ENCODE measurements at places on chromosomes 11 and 22. TPM values are rescaled to one million over a fixed set of nuclear protein-coding genes. Genes with fewer than 3 reads are reported as not detected.

DNA sequence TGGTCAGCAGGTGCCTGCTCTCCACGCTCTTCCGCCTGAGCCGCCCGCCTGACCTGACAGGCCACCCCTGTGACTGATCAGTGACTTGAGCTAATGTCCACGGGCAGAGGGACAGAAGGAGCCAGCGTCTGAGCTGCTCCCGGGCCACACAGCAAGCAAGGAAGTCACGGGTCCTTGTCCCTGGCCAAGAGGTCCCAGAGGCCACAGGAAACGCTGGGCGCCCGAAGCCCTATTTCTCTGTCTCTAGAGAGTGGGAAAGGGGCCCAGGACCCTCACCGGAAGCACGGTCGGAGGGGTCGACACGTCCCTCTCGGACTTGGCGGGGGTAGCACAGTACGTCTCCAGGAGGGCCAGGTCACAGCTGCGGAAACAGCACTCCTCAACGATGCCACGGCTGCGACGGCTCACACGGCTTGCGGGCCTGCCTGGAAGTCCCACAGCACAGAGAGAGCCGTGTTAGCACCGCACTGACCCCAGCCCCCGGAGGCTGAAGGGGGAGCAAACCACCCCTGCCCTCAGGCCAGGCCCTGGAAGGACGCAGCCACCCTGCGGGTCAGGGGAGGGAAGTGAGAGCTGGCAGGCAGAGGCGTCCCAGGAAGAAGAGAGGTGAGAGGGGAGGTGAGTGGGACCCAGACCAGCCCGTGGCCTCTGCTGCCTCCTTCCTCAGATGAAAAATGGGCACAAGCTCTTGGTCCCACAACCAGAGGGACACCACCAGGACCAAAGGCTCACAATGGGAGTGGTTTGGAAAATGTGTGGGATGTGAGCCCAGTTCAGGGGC is 5.8 kb downstream of the IGF2 start:
- DNase-seq = no peak

- DNase-seq = no peak
Observed at GRCh38 chr22:31302006-31302405, 9.7 kb upstream of the PIK3IP1 start.

DNA sequence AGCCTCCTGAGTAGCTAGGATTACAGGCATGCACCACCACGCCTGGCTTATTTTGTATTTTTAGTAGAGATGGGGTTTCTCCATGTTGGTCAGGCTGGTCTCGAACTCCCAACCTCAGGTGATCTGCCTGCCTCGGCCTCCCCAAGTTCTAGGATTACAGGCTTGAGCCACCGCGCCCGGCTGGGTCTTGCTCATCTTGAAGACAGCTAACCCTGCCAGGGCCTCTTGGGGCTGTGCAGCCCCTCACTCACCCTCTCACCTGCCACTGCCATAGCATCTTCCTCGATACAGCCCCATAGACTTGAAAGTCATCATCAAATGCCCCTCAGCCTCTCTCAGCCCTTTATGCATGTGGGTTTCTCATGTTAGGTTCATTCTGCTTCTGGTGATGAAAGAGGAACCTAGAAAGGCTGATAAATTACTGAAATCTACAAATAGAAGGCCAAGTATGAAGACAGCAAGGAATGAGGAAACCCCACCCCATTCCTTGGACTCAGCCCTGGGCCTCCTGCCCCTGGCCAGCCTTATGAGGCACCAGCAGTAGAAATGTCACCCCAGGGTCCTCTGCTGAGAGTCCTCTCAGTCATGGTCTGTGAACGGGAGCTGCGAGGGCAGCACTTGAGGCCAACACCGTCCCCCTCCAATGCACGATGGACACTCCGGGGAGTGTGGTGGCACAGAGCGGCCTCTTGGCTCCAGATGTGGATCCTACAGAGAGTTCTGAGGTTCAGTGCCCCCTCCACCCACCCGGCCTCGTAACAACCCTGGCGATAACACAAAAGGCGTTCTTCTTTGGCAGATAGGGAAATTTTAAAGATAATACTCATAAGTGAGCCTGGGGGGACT is 24.8 kb downstream of the SCGB1A1 start:
- no peak for DNase-seq

- no peak for DNase-seq
Observed at GRCh38 chr11:40118780-40119179, 1340.7 kb downstream of the LRRC4C start.

- DNase-seq = no peak
Observed at GRCh38 chr22:37167176-37167980, 17.7 kb upstream of the IL2RB start.

- DNase-seq = no peak
Observed at GRCh38 chr11:64765291-64765850, 5.6 kb upstream of the PYGM start.

- no peak for DNase-seq
Observed at GRCh38 chr11:70526116-70527045, 128.1 kb downstream of the CTTN start.

DNA sequence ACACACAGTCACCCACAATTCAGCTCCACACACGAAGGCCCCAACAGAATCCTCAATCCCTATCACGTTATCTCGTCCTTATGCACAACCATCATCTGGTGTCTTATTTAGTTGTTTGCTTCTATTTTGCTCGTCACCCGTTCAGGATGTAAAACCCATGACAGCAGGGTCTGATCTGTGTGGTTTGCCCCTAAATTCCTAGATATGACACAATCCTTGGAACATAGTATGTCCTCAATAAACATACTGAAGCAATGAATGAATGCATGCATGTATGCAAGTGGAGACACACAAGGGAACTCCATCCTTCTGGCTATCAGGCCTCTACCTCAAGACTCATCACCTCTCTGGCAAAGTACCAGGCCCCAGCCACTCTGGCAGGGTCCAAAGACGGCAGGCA is 20.2 kb downstream of the STARD10 start:
- no peak for DNase-seq

DNA sequence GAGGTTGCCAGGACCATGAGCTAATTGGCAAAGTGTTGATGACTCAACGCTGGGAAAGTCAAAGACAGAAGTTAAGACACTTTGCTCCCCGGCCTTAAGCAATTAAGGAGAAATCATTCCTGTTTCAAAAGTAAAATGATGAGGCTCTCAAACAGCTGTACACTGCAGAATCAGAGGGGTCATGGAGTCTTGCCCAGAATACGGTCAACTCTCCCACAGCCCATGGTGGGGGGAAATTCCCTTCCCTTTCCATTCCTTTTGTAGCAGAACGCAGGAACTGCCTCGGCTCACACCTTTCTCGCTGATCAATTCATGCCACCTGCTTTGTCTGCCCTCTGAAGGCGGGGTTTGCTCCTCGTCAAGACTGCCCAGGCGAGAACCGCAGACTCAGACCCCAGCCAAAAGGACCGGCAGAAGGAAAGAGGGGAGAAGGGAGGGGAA is 52.8 kb downstream of the MN1 start:
- DNase-seq = no peak

DNA sequence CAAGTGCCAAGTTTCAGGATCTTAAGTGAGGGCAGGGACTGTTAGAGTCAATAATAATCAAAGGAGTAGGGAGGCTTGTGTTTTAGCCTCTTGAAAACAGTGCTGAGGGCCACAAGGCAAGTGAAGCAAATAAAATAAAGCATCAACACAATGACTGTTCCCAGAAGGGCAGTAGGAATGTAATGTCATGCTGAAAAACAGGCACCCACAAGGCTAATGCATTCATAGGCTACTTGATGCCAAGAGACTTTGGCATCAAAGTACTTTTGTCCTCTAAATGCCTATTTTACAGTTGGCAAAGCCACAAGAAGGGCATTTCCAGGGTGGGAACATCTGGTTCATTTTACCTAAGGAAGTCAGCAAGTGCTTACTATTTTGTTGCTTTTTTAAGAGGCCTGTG is 22.9 kb downstream of the RAB39A start:
- no peak for DNase-seq

GRCh38 chr22:48004038-48004437 is 1241.6 kb downstream of the TBC1D22A start:
- DNase-seq = no peak

DNA sequence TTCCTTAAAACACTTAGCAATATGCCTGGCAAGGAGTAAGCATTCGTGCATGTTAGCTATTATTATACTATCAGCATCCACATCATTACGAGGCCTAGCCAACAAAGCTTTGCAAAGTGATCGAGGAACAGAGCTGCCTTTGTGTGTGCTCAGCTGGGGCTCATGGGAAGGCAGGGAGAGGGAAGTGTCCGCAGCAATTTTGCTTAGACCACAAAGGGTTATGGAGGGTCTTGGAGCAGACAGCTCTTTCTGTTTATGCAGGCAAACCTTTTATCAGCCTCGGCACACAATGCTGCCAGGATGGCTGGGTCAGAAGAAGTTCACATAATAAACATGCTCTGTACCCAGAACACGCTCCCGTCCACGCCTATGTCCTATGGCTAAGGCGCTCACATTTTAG is 10.9 kb upstream of the DKK3 start:
- no peak for DNase-seq

GRCh38 chr11:117045956-117046355 is 52.3 kb downstream of the SIK3 start:
- DNase-seq = peak; percentile 59

DNA sequence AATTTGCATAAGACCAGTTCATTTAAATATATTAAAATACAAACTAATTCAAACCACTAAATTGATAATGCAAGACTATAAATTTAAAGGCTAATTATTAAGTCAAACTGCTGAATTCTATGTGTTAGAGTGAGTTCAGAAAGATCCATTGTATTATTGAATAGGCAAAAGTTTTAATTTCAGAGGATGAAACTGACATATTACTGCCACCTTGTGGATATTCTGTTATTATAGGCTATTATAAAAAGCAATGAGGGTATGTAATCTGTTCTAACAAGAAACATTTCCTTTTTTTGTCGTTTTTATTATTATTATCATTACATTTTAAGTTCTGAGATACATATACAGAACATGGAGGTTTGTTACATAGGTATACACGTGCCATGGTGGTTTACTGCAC is 20.9 kb upstream of the NAALAD2 start:
- DNase-seq = no peak

- peak; percentile 66 for DNase-seq
Observed at GRCh38 chr22:29216873-29217666, 11.4 kb downstream of the EMID1 start.

FOLR2 gene
- 5.8 TPM for total RNA-seq

MN1 gene
- 1.2 TPM for total RNA-seq

SHISAL1 gene
- 0.10 TPM for total RNA-seq

HTATIP2 gene
- total RNA-seq = 68.0 TPM

SLC6A5 gene
- not detected for total RNA-seq

CNGA4 gene
- total RNA-seq = not detected

PKDREJ gene
- total RNA-seq = 0.05 TPM

OR51B4 gene
- total RNA-seq = not detected

GRM5 gene
- not detected for total RNA-seq

APOL2 gene
- total RNA-seq = 44.4 TPM

KREMEN1 gene
- 4.9 TPM for total RNA-seq

NXPE4 gene
- total RNA-seq = not detected

SIAE gene
- total RNA-seq = 34.4 TPM

Data from left lobe of liver (tissue), 2 donors.